ENCODE measurements at places on chromosomes 5 and 9.

DNA sequence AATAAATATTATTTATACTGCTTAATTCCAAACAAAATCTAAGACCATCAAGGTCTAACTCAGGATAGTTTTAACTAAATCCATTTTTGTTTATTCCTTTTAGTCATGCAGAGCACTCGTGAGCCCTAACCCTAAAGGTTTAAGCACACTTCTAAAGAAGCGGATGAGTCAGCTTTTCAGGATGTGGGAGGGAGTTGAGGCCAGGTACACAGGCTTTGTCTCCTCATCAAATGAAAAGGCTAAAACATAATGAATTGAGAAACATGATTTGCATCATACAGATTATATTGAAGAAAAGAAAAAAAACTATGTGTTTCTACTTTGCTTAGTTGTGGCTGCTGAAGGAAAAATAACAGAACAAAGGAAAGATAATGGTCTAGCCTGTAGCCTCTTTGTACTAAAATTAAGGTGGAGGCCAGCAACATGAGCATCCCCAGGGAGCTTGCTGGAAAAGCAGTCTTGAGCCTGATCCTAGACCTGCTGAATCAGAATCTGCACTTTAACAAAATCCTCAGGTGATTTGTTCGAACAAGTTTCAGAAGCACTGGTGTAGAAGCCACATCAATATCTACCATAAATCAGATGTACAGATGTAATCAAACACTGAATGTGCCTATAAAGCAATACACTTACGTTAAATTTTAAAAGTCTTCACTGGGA lies 21.1 kb upstream of the ISCA1 start:
- no peak for DNase-seq

- DNase-seq = no peak
Measured at GRCh38 chr9:16136451-16136850, 583.6 kb downstream of the CCDC171 start.

- no peak for DNase-seq
Measured at GRCh38 chr5:87340716-87341115, 72.0 kb downstream of the CCNH start.

GRCh38 chr5:151141535-151141934 lies 16.0 kb downstream of the ANXA6 start:
- DNase-seq = no peak

- DNase-seq = no peak
Measured at GRCh38 chr5:80569961-80570786, at the start of gene ANKRD34B. Gene ANKRD34B (minus strand): TSS chr5:80570280. CDS start chr5:80560019, 10,261 bp downstream.

DNA sequence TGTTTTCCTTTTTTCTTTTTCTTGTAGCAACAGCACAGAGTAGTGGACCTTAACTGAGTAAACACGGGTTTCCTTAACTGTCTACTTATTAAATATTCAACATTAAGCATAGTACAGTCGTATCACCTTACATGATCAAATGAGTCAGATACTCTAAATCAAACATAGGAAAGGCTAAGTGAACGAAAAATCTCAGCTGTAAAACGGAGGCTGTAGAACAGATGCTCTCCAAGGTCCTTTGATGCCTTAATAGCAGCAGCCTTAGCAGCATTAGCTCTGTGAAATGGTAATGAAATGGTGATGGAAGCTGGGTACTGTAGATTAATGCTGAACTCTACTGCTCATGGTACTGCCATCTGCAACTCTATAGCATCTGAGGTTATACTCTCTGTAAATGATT lies 1433.3 kb upstream of the C9orf72 start:
- DNase-seq = no peak

DNA sequence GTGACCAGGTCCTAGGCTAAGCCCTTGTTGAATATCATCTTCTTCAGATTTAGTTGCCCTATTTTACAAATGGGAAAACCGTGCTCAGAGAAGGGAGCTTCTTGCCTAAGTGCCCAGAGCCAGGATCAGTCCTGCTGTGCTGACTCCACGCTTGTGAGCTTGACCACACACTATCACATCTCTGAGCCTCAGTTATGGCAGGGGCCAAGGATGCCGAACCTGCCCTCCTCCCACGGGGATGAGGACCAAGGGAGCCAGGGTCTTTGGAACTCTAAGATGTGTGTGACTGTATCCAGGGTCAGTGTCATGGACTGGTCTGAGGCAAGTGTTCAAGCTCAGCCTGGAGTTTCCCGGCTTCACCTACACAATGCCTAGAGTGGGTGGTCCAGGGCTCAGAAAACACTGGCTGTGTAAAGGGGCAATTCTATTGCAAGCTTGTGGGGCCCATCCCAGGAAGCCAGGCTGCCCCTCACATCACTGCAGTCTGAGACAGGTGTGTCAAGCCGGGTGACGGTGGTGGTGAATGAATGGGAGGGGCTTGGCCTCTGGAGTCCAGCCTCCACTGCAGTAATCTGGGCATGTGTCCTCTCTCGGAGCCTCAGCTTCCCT lies 235.7 kb downstream of the PBX3 start:
- DNase-seq = no peak

- DNase-seq = no peak
Measured at GRCh38 chr5:122896598-122897282, 51.3 kb downstream of the SNX24 start.

- DNase-seq = no peak
Measured at GRCh38 chr5:37436146-37436934, 57.2 kb downstream of the WDR70 start.

DNA sequence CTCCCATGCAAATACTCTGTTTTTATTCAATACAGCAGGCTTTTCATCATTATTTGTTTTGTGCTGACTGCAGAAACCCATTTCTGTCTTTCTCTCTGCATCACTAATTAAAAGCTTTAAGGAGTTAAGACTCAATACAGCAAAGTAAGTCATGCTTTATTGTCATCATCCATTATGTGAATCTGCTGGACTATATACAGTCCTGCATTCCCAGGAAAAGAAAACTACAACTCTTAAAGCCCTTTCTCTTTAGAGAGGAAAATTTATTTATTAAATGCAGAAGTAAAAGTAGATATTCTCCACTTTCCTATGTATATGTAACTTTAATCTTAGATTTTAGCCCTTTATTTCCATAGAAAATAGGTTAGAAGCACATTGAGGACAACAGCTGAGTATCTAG lies 706.6 kb upstream of the RGMB start:
- DNase-seq = no peak

- no peak for DNase-seq
Measured at GRCh38 chr5:36928947-36929346, 52.4 kb downstream of the NIPBL start.

DNA sequence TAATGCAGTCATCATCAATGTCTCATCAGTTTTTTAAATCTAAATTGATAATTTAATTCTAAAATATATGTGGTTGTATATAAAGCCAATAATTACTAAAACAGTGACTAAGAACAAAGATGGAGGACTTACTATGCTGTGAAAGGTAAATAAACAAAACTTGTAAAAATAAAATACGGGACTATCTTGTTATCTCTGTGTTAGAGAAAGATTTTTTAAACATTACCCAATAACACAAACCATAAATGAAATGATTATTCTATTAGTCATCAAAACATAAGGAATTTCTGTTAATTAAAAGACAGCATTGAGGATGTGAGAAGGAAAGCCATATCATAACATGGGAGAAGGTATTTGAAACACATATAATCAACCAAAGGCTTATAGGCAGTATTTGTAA lies 226.2 kb upstream of the SMC2 start:
- DNase-seq = no peak

DNA sequence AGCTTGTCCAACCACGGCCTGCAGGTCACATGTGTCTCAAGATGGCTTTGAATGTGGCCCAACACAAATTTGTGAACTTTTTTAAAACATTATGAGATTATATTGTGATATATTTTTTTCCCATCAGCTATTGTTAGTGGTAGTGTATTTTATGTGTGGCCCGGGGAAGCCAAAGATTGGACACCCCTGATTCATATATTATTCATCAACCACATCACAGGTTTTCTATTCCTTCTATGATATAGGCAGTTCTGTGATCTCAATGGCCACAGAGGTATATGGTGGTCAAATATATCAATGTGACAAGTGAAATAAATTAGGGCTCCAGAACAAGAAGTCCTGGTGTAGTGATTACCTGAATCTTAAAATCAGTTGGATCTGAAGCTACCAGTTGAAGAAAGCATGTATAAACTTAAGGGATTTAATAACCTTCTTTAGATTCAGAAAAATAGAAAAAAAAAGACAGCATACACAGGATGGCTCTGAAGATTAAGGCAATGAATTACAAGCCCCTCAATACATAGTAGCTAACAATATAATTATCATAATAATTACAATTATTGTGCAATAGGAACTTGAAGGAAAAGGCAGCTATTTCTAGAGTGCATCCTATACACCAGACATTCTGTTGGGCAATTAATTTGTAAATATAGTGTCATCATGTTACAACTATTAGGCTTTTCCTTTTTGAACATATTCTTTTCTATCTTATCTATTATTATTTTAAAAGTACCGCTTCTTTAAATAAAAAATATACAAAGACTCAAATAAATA lies 530.4 kb upstream of the PTPRD start:
- DNase-seq = no peak

DNA sequence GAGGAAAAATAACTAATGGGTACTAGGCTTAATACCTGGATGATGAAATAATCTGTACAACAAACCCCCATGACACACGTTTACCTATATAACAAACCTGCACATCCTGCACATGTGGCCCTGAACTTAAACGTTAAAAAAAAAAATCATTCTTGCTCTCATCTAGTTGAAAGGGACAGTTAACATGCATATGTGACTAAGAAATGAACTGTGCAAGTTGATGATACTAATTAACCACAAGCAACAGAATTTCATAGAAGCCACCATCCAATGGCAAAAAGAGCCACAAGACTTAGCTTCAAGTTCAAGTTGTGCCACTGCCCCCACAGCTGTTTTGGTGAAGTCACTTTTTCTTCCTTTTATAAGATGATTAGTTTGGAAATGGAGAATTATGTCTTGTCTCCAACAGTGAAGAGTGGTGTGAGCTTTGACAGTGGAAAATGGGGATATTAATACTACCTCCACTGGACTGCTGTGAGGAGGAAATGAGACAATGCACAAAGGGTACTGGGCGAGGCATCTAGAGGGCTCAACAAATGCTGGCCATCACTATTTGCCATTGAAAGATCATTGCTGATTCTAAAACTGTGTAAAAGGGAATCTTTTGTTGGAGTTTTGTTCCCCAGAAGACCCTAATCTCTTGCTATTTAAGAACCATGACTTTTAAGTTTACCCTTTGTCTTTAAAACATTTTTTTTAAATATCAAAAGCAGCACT lies 202.1 kb downstream of the EBF1 start:
- DNase-seq = no peak

- no peak for DNase-seq
Measured at GRCh38 chr5:110514030-110514429, 212.4 kb downstream of the TMEM232 start.

DNA sequence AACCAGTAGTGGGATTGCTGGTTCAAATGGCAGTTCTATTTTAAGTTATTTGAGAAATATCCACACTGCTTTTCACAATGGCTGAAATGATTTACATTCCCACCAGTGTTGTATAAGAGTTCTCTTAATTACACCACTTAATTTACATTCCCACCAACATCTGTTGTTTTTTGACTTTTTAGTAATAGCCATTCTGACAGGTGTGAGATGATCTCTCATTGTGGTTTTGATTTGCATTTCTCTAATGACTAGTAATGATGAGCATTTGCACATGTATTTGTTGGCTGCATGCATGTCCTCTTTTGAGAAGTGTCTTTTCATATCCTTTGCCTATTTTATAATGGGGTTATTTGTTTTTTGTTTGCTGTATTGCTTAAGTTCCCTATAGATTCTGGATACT lies 688.3 kb downstream of the PRR16 start:
- DNase-seq = no peak

DNA sequence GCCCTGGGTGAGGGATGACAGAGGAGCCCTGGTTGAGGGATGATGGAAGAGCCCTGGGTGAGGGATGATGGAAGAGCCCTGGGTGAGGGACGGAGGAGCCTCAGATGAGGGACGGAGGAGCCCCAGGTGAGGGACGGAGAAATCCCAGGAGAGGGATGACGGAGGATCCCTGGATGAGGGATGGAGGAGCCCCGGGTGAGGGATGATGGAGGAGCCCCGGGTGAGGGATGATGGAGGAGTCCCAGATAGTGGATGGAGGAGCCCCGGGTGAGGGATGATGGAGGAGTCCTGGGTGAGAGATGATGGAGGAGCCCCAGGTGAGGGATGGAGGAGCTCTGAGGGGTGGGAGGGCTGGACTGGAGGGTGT lies 10.9 kb downstream of the PHF2 start:
- DNase-seq = no peak

DNA sequence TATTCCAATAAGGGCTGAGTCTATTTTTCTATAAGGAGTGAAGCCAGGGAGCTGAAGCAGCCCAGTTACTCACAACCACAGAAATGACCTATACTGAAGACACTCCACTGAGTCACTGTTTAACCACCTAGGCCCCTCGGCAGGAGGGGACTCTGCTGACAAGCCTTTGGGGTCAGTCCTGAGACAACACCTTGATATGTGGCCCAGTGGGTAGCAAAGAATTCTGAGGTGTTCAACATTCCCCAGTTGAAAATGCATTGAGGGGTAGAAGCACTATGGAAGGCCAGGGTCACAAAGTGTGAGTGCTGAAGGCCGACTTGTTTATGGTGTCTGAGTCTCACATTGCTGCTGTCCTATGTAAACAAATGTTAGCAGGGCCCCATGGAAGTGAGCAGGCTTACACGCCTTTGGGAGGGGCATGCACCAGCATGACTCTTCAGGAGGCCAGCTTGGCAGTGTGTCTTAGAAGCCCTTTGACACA lies 112.6 kb upstream of the NFIL3 start:
- DNase-seq = no peak

DNA sequence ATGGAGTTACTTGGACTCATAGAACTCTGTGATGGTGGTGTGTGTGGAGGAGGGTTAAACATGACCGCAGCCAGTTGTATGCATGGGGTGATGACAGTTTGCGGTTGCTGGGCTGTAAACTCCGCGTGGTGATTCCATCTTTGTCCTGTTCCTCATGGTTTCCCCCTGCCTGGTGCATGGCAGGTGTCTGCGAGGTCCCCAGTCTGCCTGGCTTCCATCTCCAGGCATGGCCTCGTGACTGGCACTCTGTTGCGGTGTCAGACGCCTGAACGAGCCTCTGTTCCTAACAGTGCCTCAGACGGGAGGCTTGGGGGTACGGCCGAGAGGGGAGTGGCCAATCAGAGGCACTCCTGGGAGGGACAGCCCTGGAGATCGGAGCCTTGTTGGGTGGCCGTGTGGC lies 33.9 kb upstream of the SH3PXD2B start:
- DNase-seq = no peak

DNA sequence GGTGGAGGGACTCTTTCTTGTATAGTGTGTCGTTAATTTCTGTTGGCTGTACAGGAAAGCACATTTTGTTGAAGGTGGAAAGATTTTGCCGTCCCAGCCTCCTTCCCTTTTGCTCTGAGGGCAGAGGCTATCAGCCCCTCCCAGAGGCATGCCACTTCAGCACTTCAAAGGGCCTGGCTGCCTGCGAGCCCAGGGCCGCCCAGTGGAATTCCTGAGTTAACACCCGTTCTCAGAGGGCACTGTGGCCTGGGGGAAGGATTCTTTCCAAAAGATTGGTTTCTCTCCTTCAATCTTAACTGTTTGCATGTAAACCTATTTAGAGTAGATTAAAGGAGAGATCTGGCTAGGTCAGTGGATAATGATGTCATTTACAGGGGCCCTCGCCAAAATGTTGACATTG lies 238.6 kb downstream of the FANCC start:
- DNase-seq = no peak
